ENCODE measurements at places on chromosomes 11 and 22.

DNA sequence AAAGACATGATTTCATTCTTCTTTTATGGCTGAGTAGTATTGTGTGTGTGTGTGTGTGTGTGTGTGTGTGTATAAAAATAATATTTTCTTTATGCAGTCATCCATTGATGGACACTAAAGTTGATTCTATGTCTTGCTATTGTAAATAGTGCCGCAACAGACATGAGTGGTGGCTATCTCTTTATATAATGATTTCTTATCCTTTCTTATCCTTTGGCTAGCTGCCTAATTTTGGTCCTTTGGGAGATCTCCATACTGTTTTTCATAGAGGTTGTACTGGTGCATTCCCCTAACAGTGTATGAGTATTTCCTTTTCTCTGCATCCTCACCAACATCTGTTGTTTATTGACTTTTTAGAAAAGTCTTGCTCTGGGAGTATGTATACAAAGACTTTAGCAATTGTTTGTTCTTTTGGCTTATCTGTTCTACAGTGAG, 107.0 kb downstream of the STIM1 start:
- no peak for DNase-seq

- DNase-seq: no peak
Observed at GRCh38 chr11:44533921-44534711, 31.3 kb upstream of the CD82 start.

DNA sequence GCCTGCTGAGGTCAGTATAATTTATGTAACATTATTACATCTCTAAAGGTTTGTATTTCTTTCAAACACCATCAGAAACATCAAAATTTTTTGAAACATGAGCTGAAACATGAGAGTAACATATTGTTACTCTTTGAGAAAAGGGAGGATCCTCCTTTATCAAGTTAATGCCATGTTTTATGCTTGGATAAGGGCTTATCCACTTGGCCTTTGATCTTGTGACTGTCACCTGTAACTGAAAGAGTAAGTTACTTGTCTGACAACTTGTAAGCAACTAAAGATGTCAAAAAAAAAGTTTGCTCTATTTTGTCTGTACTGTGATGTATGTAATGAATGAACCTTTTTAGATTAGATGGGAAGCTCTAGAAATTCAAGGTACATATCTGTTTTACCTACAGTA, 59.6 kb downstream of the FAR1 start:
- no peak for DNase-seq

DNA sequence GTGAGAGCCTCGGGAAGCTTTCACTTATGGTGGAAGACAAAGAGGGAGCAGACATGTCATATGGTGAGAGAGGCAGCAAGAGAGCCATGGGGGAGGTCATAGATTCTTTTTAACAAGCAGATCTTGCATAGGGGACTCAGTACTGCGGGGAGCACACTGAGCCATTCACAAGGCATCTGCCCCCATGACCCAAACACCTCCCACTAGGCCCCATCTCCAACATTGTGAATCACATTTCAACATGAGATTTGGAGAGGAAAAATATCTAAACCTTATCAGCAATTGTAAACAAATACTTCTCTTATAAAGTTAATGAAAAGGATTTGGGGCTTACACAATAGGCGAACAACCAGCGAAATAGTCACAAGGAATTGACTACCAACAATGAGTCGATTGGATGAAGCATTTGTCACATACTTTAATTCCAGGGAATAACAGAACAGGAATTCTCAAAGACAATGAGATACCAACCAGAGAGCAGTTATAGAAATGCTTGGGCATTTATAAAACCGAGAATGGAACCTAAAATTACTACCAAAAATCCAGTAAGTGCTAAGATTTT, 7.3 kb downstream of the DDI1 start:
- DNase-seq: no peak

DNA sequence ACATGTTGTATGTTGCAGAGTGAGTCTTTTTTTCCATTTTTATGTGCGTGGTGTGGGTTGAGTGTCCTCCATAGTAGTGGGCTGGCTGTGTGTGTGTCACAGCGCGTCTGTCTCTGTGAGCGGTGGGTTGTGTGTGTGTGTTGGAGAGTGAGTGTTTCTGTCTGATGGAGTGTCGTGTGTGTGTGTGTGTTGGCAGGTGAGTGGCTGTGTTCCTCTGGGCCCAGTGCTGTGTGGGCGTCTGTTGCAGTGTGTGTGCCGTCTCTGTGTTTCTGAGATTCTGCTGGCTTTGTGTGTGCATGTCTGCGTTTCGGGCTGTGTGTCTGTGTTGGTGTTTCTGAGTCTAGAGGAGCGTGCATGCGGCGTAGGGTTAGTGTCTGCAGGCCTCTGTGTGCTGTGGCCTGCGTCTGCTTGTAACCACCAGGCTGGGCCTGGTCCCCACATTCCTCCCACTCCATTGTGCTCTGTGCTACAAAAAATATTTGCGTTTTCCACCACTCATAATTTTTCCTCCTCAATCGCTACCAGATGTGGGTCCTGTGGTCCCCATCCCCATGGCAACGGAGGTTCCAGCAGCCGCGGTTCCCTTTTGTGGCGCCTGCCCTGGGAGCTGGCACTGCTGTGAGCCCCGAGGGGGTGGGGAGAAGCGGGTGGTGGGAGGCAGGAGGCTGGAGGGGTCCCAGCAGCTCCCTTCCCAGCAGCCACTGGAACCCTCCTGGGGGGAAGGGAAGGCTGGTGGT, 15.2 kb downstream of the SCARF2 start:
- peak; percentile 93 for DNase-seq
